ENCODE measurements at places on chromosomes 12 and 14.

- peak; percentile 62 for DNase-seq
These were observed 2.3 kb downstream of the HDAC7 start for GRCh38 chr12:47817272-47818006.

GRCh38 chr14:98177551-98177950, 1094.4 kb downstream of the BCL11B start:
- DNase-seq: no peak

- peak; percentile 50 for DNase-seq
These were observed 16.9 kb downstream of the LRCOL1 start for GRCh38 chr12:132593521-132593920.

- DNase-seq: no peak
These were observed 7.2 kb upstream of the SSPN start for GRCh38 chr12:26188127-26188526.

GRCh38 chr12:63150713-63151622, at the start of gene AVPR1A:
AVPR1A (minus strand) TSS chr12:63151201; CDS start chr12:63150836, 365 bp downstream.
- DNase-seq: peak; percentile 69

GRCh38 chr12:2052826-2053678, at the start of gene CACNA1C:
CACNA1C (plus strand) TSS chr12:2052987; CDS start chr12:2053563, 576 bp downstream.
- DNase-seq: peak; percentile 88

- no peak for DNase-seq
These were observed 36.6 kb downstream of the RTL1 start for GRCh38 chr14:100866666-100867630.

DNA sequence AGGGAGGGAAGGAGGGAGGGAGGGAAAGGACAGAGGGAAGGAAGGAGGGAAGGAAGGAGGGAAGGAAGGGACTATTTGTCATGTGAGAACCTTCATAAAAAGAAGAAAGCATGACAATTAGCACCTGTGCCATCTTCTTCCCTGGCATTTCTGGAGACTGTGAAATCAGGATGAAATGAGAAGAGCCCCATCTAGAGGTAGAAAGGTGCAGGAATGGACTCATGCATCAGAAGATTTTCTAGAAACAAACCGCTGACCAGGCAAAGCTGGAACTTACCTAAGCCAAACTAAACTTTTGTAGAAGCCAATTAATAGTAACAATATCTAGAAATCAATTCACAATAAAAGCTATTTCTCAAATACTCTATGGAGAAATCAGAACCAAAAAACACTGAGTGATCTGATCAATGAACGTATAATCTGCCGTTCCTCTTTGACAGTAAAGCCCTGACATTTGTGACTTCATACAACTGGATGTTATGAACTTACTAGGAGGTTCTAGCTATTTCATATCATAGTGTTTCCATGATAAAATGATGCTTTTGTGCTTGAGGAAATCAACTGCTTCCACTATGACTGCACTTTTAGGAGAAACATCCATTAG, 24.4 kb upstream of the CRACR2A start:
- DNase-seq: no peak

GRCh38 chr12:873954-874353, 75.5 kb downstream of the RAD52 start:
- DNase-seq: no peak

- DNase-seq: no peak
These were observed 26.1 kb upstream of the DIO3 start for GRCh38 chr14:101535232-101535631.

DNA sequence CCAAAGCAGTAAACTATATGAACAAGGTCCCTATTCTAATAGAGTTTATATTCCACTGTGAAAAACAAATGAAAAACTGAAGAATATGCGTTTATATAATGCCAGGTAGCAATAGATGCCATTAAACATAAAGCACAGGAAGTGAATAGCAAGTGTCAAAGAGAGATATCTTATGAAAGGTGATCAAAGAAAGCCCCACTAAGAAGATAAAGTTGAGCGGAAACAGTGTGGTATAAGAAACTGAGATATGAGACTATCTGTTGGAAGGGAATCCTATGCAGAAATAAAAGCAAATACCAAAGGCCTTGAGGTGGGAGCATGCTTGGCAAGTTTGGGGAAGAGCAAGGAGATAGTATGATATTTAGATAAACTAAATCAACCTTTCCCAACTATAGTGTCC, 123.1 kb upstream of the FAR2 start:
- DNase-seq: no peak

DNA sequence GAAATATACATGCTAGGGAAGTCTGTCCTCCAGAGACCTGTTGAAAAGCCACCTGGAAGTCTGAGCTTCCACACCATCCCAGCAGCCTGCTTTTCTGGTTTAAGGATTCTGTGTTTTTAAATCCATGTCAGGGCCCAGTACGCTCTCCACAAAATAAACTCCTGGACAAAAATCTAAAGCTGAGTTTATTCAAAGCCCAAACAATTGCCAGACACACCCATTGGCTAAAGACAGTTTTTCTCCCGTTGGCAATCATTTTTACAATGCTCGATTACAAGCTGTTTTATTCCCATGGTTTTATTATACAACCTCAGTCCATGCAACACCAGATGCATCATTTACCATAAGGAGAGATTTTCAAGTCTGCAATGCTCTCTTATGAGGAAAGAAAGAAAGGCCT, 94.5 kb downstream of the MYRFL start:
- DNase-seq: no peak

DNA sequence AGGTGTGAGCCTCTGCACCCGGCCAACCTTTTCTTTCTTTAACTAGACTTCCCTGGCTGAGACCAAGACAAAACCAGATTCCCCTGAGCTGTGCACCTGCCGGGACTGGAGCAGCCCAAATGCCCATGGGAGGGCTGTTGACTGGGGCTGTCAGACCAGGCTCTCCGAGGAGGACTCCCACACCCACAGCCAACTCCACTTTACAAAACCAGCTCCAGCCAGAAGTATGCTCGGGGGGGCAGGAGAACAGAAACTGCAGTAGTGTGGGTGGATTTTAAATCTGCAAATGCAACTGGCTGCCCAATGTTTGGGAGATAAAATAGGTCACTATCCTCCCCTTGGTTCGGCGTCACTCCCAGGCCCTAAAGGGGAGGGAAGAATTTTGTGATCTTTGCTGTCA, 78.5 kb downstream of the VCPKMT start:
- DNase-seq: no peak

DNA sequence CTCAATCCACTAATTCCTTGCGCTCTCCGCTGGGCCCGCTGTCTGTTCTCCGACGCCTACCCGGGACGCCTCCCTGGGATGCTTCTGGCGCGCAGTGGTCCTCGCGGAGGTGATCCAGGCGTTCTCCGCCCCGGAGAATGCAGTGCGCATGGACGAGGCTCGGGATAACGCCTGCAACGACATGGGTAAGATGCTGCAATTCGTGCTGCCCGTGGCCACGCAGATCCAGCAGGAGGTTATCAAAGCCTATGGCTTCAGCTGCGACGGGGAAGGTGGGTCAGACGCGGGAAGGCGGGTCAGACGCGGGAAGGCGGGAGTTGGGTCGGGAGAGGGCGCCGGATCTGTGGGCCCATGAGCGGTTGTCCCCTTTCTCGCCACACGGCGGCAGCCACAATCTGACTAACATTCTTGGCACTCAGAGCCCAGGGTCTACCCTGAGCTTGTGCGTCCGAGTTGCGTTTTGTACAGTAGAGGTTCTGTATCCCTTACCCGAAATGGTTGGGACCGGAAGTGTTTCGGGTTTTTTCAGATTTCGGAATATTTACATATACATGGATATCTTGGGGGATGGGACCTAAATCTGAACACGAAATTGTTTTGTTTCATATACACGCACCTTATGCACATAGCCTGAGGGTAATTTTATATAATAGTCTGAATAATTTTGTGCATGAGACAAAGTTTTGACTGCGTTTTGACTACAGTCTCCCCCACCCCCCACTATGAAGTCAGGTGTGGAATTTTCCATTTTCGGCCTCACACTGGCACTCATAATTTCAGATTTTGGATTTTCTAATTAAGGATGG, 762 bp downstream of the C12orf57 start:
- peak; percentile 93 for DNase-seq

- no peak for DNase-seq
These were observed 69.7 kb downstream of the SEC23A start for GRCh38 chr14:39033371-39033770.

DNA sequence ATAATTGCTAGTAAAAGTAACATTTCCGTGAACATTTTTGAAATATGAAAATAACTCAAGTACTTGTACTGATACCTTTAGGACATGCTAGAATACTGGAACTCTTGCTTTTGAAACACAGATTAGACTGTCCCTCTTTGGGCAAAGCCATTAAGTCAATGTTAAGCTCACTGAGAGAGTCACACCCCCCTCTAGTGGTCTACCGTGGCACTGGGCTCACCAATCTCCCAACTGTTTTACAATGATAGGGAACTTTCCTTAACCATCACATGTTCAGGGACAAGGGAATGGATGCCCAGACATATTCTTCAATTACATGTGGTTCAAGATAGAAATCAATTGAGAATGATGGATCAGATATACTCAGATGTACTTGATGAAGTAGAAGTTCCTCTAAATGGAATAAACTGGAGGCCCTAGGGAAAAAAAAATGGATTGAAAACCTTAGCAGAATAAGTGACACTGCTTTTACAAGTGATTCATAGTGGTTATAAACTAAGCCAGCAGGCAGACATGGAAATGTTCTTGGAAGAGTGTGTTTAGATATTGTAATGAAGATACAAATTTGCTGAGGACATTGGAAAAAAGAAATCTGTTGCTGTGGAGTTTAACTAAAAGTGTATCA, 17.8 kb downstream of the NANOG start:
- peak; percentile 60 for DNase-seq

DNA sequence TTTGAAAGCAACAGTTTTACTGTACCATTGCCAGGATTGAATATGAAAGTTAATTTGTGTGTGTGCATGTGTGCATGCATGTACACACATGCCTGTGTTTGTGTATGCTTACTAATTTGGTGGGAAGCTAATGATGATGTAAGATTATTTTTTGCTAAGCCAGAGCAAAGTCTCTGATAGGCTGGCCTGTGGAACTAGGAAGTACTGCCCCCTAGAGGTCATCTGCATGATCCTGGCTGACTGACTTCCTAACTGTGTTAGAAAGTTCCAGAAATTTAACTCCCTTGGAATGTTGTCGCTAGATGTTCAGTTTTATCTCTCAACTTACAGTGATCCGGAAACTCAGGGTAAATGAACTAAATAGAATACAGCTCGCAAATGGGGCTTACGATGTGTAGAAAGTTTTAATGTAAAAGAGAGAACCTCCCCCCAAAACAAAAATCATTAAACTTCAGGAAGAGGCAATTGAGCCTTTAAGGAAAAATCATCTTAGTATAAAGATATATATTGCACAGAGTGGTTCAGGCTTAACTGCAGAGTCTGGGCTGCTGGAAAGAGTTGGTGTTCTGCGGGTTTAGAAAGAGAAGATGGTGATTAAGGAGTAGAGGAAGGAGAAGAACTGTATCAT, 34.3 kb upstream of the SLC38A1 start:
- no peak for DNase-seq

DNA sequence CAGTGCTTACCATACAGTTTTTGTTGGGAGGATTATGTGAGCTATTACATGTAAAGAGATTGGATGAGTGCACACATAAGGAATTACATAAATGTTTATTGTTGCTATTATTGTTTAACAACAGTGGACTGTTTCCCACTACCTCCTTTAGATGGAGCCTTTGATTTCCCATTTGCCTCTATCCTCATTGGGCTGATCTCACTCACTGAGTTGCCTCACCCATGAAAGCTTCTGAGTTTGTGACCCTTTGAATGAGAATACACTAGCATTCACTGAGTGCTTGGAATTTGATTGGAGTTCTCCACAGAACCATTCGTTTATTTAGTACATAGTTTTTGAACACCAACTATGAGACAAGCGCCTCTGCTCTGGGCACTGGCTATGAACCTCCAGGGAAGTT, 121.0 kb downstream of the HELB start:
- DNase-seq: no peak

DNA sequence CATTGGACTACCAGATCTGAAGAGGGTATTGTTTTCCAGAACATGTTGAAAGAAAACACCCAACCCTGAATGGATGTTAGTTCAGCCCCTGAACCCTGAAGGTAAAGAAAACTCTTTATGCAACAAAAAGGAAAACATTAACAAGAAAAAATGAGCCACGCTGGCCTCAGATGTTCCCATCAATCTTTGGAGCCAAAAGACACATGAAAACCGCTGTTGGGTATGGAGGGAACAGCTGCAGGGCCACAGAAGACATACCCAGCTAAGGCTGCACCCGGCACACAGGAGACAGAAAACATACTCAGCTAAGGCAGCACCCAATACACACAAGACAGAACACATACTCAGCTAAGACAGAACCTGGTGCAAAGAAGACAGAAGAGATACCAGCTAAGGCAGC, 51.3 kb upstream of the GALNT9 start:
- DNase-seq: peak; percentile 5

- DNase-seq: no peak
These were observed 162.5 kb upstream of the NOS1 start for GRCh38 chr12:117523971-117524370.

DNA sequence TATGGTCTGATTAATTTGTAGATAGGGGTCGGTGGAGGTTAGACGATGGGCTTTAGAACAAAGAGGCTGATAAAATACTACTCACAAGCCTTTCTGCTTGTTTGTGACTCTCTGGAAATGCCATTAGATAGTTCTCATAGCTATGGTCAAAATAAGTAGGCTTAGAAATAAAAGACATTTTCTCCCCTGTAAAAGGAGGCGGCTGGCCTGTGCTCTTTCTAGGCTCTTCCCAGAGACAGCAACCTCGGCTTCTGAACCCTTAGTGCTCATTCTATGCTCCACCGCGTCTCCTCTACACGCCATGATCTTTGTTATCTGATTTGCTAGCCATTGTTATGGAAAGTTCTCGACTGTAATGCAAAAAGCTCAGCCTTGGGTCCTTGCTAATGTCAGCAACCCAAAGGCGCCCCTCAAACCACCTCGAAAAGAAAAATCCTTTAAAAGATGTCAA, 64.5 kb downstream of the CRADD start:
- DNase-seq: no peak

GRCh38 chr14:38039496-38039895, 168.2 kb upstream of the SSTR1 start:
- DNase-seq: no peak

- no peak for DNase-seq
These were observed 164.1 kb downstream of the ATP23 start for GRCh38 chr12:58105225-58106119.

- no peak for DNase-seq
These were observed 149.0 kb downstream of the PRKCH start for GRCh38 chr14:61470261-61470960.

DNA sequence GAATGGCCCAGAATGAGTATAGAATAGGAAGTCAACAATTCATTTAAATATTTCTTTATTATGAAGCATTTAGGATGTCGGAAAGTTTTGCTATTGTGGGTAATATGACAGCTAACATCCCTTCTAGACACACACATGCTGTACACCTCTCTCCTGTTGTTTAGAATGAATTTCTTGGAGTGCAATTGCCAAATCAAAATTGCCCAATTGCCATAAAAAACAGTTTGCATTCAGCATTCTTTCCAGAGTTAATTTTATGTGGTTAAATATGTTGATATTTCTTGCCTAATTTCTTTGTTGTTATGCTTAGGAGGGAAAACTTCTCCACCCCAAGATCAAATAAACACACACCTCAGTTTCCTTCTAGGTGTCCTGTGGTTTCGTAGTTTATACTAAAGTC, 16.9 kb upstream of the SMCO2 start:
- DNase-seq: no peak
